Hematopoietic multipotent progenitor cell treated with erythropoietin and hydrocortisone succinate and interleukin-3 and kit ligand, for 17 days (in vitro differentiated cells): ENCODE measurements at places on chromosomes 12 and 14.
A peak's percentile ranks its signal among the peaks of the same experiment; 100 is the strongest.

- DNase-seq: no peak
Observed at GRCh38 chr12:113862590-113863454, 103.3 kb downstream of the RBM19 start.

DNA sequence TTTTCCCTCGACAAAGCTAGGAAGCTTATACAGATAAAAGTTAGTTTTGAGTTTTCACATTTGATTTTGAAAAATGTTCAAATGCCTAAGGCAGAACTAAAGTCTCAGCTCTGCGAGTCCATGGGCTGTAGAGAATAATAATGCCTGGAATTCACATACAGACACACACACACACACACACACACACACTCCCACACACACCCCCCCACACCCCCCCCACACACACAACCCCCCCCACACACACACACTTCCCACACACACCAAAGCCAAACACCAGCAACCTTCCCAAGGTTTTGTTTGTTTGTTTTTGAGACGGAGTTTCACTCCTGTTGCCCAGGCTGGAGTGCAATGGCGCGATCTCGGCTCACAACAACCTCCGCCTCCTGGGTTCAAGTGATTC, 62.8 kb upstream of the EIF5 start:
- DNase-seq: no peak

- peak; percentile 52 for DNase-seq
Observed at GRCh38 chr14:105203057-105203531, 22.0 kb upstream of the NUDT14 start.

DNA sequence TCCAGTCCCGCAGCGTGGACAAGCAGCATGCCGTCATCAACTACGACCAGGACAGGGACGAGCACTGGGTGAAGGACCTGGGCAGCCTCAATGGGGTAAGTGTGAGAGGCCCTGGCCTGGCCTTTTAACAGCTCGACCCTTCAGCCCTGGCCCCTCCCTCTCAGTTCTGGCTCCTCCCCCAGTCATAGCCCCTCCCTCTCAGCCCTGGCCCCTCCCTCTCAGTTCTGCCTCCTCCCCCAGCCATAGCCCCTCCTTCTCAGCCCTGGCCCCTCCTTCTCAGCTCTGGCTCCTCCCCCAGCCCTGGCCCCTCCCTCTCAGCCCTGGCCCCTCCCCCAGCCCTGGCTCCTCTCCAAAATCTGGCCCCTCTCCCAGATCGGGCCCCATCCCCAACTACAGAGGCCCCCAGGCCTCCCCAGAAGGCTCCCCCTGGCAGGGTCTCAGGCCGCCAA, 11.2 kb downstream of the CEP170B start:
- no peak for DNase-seq

GRCh38 chr12:101839324-101840283, 8.8 kb upstream of the GNPTAB start:
- DNase-seq: peak; percentile 83

- no peak for DNase-seq
Observed at GRCh38 chr12:65602253-65602609, 222.1 kb upstream of the HMGA2 start.

GRCh38 chr14:103576371-103577024, 13.7 kb downstream of the COA8 start:
- DNase-seq: no peak

DNA sequence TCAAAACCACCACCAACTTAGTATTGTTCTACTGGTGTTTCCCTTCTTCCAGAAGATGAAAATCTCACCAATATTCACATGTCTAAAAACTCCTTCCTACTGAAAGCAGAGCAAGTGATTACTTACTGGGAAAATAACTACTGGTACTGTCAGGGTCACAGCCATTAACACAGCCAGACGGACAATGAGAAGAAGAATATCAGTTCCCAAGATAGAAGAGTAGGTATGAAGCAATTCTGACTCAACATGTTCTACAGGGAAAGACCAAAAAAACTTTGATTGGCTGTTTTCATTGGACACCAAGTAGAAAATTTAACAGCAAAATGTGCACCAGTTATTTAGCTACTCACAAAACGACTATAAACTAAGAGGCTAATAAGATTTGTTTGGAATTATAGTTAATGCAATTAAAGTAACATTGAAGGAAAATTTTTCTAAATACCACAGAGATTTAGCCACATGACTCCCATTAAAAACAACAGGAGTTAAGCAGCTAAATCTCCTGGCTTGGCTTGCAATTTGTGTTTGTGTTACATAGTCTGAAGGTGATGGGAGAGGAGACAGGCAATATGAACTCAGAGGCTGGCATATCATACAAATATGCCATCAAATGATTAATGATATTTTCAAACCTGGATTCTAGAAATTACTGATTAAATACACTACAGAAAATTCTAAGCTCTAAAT, 9.5 kb downstream of the SLC38A2 start:
- DNase-seq: no peak

DNA sequence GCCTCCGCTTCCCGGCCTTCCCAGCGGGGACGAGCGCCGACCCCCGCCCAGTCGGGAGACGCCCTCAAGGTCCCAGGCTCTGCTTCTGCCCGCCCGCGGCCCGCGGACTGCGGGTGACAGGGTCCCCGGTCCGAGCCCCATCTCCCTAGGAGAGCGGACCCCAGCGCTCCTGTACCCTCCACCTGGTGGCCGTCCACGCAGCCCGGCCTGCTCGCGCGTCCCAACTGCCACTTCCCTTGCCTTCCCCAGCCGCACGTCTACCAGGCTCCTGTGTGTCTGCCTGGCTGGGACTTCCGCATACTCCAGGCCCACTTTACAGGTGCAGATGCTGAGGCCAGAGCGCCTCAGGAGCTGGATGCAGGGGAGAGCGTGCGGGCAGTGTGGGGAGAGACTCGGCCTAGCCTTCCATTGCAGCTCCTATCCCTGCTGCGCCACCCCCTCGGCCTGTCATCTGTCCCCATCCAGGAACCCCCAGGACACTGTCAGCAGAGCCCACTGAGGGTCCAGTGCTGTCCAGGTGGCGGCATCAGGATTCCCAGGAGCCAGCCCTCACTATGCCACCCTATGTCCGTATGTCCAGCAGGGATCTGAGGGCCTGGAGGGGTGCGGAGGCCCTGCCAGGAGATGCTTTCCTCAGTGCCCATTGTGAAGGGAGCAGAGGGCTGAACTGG, 8.0 kb upstream of the ANKRD9 start:
- no peak for DNase-seq

DNA sequence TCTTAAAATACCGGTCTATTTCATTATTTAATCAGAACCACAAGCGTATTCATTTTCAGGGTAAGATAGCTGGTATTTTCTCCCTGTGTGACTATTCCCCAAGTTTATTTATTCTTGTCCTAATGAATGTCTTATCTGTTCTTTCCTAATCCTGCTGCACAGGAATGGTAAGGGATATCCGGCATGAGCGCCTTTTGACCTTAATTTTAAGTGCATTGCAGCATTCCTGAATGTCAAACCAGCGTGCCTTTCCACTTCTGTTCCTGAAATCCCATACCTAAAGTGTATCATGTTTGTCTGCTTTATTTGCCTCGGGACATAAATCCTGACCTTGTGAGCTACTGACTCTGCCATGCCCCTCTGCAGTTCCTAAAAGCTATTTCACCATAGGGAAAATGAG, 1713.2 kb upstream of the FLRT2 start:
- DNase-seq: no peak

GRCh38 chr12:119990382-119990874, 1.4 kb downstream of the BICDL1 start:
- DNase-seq: no peak

DNA sequence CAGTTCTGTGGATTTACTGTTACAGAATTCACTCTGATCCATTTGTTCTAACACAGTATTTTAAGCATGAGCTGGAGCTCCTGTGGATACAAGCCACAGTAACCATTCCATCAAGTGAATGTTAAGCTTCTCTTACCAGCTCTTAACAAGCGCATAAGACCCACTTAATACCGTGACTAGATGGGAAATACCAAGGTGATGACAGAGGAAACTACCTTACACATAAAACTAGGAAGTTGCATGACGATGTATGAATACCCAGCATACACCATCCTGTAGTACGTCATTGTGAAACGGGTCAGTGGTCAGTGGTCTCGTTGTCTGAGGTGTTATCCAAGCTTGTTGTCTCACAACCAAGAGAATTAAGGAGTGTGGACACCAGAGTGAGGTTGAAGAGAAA, 2.0 kb upstream of the GALC start:
- DNase-seq: peak; percentile 43

DNA sequence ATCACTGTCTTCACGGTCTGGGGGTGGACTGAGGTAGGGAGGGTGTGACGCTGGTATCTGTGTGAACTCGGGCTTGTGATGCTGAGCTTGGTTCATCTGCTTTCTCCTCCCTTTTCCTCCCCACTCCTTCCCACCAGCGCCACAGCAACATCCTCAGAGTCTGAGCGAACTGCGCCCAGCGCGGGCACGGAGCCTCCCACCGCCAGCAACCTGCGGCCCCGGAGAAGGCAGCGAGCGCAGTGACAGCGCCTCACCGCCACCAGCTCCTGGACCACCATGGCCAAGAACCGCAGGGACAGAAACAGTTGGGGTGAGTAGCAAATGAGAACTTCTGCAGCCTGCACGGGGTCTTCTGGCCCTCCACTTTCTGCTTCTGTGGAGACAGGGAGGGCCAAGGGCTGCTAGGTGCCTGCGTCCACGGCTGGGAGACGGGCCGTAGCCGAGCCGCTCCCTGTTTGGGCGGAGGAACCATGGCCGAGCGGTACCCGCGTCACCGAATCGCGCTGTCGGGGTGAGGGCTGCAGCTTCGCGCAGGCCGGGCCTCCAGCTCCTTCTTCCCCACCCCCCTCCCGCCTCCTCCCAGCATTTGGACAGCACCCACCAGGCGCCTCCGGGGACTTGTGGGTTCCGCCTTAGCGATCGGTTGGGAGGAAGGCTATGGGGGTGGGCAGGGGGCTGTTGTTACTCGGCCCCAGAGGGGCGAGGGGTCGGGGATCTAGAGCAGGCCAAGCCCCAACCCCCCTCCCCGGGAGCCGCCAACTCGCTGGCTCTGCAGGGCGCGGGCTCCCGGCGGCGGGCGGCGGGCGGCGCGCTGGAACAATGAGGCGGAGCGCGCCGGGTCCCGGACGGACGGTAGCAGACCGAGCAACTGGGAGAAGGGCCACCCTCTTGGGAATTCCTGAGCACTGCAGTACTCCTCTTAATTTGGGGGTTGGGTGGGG, at the start of gene ATL1:
TSS of gene ATL1 (plus strand) at position 156 of the 941 bp plus-strand sequence. CDS start at position 277, 121 bp downstream.
- no peak for DNase-seq

- no peak for DNase-seq
Observed at GRCh38 chr14:39668449-39668848, 236.2 kb upstream of the FBXO33 start.

DNA sequence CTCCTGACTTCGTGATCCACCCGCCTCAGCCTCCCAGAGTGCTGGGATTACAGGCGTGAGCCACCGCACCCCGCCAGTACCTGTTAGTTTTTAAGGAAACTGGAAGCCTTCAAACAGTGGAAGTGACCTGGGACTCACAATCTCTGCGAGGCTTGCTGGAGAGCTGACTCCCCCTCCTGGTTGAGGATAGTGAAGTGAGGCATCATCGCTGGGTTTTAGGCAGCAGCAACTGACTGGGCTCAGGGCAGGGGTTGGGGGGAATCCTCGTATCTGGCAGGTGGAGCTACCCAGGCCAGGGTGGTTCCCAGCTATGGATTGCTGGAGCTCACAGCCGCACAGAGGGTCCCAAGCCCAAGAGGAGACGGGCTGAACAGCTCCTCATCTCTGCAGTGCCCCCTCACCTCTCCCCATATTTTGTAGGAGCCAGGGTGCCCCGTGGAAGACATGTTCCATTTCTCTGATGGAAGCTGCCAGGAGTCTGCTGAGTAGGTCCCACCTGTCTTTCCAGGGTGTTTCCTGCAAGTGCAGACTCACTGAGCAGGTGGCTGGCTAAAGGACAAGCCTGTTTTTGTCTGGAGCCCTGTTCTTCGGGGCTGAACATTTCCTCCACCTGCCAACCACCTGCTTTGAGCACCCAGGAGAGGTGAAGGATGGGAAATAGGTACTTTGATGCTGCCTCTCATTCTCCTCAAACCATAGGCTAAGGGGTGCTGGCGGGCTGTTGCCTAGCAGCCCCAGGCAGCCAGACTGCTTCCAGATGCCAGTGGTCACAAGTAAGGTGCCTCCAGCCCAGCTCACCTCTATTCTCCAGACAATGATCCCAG, 3.1 kb downstream of the AVIL start:
- DNase-seq: no peak

DNA sequence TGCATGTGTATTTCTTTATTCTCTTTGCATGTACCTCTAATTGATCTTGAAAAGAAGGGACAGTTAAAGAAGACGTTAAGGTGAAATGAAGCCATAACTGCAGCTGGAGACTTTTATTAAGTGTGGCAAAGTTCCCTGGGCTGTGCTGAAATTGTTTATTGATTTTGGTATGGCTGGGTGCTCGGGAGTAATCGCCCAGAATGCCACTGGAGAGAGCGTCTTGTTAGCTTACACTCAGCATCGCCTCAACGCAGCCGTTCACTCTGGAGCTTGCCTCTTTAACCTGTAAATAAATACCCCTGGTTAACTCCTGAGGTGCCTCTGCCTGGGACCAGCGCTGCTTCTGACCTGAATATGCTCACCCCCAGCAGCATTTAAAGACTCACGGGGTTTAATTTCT, 98.6 kb downstream of the GPATCH2L start:
- no peak for DNase-seq

GRCh38 chr12:4809449-4810218, 89.4 kb downstream of the GALNT8 start:
- DNase-seq: no peak

DNA sequence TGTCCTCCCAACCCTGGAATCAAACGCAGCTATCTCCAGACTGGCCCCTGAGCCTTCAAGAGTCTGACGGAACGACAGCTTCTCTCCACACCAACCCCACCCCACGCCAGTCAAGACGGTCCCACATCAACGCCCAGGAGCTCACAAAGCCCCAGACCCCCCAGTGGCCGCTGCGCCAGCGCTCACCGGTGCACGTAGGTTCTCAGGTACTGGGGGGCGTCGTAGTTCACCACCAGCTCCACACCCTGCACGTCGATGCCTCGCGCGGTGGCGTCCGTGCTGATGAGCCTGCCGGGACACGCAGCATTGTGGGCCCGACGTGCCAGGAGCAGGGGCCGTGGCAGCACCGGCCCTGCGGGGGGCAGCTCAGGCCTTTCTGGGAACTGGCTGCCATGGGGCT, 4.2 kb downstream of the DDX51 start:
- DNase-seq: no peak

DNA sequence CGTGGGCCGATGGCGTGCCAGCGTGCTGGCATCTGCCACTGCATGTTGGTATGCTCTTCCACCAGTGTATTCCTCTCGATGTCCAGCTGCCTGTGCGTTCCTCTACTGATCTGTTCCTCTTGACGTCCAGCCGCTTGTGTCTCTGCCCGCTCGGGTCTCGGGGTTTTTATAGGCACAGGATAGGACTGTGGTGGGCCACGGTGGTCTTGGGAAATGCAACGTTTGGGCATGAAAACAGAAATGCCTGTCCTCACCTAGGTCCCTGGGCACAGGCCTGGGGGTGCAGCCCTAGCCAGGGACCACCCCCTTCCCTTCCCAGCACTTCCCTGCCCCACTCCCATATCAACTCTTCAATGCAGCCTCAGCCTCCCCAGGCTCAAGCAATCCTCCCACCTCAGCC, 10.3 kb upstream of the GALNT6 start:
- no peak for DNase-seq

- no peak for DNase-seq
Observed at GRCh38 chr12:31876568-31877424, 82.4 kb upstream of the RESF1 start.

- peak; percentile 7 for DNase-seq
Observed at GRCh38 chr12:30989754-30990153, 63.2 kb downstream of the TSPAN11 start.

- DNase-seq: no peak
Observed at GRCh38 chr14:99244367-99244901, 27.6 kb downstream of the BCL11B start.
